ENCODE measurements at places on chromosomes 3 and 15.

GRCh38 chr3:136473716-136474326 is 223.7 kb downstream of the PCCB start:
- DNase-seq: no peak

DNA sequence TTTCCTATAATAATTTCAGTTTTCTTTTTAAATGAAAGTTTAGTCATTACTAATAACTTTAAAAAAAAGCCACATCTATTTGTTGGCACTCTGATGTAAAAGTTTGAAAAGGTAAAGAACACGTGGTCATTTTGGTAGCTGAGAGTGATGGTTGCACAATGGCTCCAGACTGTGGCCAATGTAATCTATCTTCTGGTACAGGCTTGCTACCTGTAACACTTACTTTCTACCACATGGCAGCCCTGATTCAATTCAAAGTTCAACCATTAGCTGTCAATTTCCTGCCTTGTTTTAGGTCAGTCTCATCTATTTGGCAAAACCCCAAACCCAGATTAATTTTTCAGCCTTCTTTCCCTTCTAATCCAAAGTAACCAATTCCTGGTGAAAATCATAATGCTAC is 126.1 kb downstream of the TUSC7 start:
- no peak for DNase-seq

DNA sequence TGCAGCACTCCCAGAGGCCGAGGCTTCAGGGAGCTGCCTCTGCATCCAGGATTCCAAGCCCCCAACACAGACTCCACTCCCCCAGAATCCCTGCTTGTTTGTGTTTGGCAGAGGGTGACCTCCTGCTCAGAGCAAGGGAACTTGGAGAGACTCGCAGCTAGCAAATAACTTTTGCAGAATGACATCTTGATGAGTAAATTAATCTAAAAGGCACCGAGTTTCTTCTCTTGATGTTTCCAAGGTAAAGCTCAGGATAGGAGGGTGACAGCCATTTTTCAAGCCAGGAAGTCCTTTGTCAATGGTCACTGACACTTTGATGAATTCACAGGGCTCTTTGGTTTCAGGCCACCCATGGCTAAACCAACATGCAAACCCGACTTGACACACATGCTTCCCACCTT is 523.0 kb downstream of the NTRK3 start:
- no peak for DNase-seq

DNA sequence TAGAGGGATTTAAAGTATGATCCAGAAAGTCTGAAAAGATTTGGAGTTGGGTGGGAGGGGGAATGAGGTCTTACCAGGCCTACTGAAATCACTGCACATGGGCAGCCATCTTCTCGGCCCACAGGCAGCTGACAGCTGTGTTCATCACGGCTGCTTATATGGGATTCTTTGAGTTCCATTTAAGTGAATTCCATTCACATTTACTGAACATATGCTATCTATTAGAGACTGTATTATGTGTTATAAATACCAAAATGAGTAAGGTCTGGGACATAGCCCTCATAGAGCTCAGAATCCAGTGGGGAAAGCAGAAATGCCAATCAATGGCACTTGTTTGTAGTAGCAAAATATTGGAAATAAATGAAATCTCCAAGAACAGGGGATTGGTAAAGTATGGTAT is 91.1 kb downstream of the TRIM42 start:
- DNase-seq: no peak

DNA sequence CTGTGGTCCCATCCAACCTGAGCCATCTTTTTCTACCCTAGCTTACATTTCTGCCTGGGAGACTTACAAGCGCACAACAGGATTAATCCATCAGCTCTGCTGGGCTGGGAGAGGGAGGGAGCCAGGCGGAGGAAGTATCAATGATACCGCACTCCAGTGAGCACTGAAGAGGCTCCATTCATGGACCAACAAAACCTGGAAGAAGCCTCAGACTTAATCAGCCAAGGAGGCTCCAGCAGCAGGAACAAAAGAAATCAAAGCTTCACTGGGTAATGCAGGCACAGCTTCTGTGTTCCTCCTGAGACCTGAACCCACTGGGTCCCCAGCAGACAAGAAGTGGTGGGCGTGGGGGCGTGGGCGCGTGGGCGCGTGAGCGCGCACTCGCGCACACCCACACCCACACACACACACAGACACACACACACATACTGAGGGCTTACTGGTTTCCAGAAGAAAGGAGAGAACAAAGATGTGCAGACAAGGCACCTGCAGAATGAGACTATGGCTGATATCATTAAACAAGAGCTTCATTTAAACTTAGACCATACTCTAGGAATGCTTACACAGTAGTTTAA is 87.0 kb upstream of the BOC start:
- no peak for DNase-seq
